OCI-LY7 (cell line): ENCODE measurements at places on chromosomes 6 and 20. TPM values are rescaled to one million over a fixed set of nuclear protein-coding genes. Genes with fewer than 3 reads are reported as not detected.
A peak's percentile ranks its signal among the peaks of the same experiment; 100 is the strongest.

DNA sequence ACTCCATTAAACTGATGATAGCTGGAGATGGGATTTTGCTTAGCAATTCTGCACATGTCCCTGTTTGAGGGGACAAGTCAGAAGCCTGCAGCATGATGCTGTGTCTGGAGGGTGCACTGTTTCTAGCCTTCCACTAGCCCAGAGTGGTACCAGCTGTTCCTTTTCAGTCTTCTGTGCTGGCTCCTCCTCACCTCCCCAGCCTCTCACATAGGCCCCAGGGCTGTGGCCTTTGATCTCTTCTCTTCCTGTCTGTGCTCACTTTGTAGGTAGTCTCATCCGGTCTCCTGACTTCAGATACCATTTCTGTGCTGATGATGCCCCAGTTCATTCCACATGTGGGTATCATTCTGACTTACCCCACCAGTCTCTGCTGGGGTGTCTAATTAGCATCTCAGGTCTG lies 126.3 kb downstream of the HIVEP1 start:
- DNase-seq: no peak

GRCh38 chr20:19008497-19008896 lies 194.9 kb downstream of the SCP2D1 start:
- DNase-seq: no peak

DNA sequence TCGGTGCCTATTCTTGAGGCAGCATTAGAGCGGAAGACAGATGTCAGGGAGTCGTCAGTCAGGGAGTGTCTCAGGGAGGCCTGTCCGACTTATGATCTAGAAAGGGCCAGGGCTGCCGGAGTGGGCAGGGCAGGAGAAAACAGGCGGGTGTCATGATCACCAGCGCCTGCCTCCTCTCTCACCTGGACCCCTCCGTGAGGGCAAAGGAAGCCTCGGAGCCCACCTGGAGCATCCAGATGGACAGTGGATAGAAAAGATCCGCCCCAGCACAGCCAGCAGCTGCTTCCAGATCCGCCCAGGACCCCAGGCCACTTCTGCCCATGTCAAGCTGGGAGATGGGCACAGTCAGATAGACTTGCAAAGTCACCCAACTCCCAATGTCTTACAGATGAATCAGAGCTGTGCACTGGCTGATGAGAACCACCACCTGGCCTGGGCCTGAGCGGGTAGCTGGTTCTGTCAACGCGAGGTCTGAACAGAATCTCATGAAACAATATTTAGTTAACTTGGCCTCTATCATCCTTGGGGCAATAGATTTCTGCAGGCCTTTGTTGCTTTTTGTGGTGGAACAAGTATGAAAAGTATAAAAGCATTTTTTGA lies 22.2 kb downstream of the PSMG4 start:
- DNase-seq: no peak

GRCh38 chr6:168609026-168609685 lies 168.2 kb downstream of the SMOC2 start:
- DNase-seq: no peak

- DNase-seq: no peak
Measured at GRCh38 chr6:9620263-9620662, 794.6 kb downstream of the TFAP2A start.

GRCh38 chr6:9503111-9503761 lies 911.6 kb downstream of the TFAP2A start:
- no peak for DNase-seq

DNA sequence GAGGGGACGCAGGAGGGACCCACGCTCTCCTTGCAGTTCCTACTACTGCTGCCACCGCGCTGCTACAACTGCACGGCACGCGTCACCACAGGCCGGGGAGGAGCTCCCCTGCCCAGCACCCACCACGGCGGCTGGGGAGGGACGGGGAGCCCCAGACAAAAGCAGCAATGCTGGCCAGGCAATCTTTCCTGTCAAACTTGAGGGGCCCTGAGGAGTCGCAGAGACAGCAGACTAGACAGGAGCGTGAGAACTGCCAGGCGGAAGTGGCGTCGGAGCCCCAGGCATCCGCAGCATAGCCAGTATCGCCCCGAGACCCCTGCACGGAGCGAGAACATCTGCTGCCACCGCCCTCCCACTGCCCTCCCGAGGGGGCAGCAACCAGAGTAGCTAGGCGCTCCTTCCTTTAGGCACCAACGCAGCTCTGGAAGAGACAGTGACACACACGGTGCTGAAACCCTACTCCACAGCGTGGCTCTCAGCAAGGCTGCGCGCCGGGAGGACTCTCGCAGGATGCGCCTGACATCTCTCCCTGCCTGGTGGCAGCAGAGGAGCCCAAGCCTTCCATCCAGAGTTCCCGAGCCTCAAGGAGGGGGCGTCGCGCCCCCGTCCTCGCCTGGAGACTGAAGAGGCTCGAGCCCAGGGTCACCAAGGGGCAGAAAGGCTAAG lies 2.2 kb downstream of the TAF4 start:
- DNase-seq: no peak

DNA sequence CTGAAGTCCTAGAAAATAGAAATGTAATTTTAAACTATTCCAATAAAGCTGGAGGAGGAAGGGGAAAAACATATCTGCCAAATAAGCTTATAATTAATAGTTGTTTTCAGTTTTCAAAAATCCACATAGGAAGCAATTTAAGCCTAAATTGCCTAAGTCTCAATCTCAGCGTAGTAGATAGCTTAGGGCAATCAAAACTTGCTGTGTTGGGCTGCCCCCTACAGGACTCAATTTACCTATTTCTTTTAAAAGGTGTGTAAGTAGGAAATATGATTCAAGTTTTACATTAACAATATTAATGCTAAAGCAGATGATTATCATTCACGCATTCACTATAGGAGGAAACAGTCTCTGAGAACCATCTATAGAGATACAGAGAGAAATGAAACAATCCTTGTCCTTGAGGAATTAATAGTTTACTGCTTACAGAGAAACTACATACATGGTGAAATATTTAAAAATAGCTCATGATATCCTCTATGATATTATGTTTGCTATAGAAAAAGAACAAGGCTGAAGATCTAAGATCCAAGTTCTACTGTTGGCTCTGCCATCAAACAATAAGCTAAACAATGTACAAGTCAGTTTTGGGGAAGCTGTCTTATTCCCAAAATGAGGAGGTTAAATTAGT lies 102.1 kb downstream of the ATG5 start:
- DNase-seq: peak; percentile 85

- no peak for DNase-seq
Measured at GRCh38 chr6:96171112-96171511, 155.3 kb downstream of the FUT9 start.

DNA sequence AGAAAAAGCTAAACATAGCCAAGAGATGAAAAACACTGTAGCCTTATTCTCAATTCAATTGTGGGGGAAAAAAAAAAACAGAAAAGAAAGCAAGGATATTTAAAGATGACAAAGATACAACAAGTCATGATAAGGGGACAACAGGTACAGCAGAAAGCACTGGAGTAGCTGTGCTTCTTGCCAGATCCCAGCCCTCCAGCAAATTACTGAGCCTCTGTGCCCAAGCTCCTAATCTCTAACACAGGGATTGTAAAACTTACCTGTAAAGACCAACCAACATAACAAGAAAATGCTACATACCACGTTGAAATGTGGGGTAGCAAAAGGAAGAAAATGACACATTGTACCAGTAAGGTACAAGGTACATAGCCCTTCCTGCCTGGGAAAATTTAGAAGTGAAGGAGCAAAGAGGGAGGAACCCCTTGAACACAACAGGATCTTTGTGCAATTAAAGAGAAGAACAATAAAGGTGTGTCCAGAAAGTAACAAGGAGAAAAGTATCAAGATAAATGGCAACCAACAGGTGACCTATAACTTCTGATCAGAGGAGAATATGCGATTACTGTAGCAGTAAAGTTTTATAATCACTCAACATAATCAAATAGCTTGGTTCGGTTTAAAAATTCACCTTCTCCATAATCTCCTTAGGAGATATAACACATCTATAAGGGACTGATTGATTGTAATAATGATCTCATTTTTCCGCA lies 30.6 kb downstream of the PREP start:
- DNase-seq: no peak

DNA sequence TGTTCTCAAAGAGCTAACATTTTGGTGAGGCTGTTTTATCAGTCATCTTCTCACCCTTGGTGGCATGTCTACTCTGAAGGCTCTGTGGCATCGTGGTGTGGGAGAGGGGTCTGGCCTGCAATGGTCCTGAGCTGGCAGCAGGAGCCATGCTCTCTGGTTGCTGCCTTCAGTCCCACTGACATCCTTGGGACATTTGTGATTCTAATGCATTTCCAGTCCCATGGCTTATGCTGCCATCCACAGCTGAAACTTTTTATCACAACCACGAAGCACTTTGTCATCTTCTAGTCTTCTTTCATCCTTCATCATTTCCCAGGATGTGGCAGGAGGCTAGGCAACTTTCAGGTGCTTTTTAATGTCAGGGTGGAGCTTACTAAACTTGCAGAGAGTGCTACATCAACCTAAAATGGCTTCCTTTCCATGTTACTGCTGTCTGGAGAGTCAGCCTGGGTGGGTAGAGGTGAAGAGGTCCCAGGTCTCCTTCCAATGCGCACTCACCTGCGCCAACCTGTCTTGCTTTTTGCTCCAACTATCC lies 77.1 kb downstream of the GPR63 start:
- DNase-seq: peak; percentile 4

DNA sequence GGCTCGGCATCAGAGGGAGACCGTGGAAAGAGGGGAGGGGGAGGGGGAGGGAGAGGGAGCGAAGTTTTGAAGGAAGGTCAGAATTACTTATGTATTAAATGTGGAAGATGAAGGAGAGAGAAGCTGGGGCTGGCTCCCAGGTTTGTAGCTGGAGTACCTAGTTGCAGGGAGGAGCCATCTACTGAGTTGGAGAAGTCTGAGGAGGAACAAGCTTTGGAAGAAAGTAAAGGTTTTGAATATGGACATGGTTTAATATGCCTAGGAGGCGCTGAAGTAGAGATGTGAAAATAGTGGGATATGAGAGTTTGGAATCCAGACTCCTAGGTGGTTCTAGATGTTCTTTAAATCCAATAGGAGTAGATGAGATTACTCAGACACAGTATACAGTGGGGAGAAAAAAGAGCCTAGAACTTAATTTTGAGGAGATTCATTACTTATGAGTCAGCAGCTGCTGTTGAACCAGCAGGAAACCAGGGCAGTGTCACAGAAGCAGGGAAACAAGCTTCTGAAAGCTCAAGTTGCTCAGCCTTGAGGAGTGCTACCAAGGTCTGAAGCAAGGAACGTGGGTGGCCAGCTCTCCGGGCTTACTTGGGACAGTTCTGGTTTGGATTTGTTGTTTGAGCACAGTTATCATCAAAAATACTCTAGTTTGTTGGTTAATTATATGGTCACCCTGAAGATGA lies 149.3 kb downstream of the UTRN start:
- DNase-seq: no peak

GRCh38 chr6:141988327-141988726 lies 144.4 kb upstream of the GJE1 start:
- DNase-seq: no peak

DNA sequence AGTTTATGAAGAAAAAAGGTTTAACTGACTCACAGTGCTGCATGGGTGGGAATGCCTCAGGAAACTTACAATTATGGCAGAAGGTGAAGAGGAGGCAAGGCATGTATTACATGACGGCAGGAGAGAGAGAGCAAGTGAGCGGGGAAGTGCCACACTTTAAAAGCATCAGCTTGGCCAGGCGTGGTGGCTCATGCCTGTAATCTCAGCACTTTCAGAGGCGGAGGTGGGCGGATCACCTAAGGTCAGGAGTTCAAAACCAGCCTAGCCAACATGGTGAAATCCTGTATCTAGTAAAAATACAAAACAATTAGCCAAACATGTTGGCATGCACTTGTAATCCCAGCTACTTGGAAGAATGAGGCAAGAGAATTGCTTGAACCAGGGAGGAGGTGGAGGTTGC lies 213.3 kb upstream of the THEMIS start:
- no peak for DNase-seq

DNA sequence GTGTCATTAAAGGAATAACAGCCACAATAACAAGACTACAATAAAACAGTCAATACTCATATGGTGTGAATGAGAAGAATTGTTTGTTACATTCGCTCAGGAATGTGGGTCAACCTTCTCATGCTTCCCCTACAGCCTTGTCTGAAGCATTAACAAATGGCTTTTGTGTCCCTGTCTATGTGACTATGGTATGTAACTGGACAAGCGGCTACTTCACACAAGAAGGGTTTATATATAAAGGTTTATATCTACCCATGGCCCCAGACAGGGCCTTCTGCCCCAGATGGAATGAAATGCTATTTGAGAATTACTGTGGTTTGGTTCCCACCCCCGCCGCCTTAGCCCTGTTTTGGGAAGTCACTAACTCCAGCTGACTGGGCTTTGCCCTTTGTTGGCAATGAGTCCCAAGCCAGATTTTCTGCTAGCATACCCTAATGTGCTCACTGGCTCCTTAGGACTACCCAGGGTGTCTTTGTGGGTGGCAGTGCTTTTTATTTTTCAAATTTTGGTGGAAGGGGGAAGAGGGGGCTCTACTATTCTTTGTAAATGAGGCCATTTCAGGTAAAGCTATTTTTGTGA lies 39.4 kb downstream of the TFAP2A start:
- DNase-seq: no peak

GRCh38 chr6:169848946-169849345 lies 97.5 kb downstream of the ERMARD start:
- DNase-seq: no peak

DNA sequence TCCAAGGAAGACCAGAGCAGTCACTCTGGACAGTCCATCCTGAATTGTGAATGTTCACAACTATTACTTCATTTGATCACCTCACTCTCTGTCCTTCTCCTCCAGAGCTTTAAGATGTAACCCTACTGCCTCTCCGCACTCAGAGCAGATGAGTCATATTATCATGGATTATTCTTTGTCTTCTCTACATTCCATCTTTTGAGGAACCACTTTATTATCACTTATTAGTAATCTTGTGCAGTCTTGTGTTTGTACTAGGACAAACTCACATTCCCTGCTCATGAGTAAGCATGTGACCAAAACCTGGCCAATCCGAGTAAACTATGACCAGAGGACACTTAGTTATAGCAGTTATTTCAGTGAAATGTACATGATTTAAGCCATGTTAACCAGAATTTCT lies 401.5 kb upstream of the ADGRB3 start:
- no peak for DNase-seq

DNA sequence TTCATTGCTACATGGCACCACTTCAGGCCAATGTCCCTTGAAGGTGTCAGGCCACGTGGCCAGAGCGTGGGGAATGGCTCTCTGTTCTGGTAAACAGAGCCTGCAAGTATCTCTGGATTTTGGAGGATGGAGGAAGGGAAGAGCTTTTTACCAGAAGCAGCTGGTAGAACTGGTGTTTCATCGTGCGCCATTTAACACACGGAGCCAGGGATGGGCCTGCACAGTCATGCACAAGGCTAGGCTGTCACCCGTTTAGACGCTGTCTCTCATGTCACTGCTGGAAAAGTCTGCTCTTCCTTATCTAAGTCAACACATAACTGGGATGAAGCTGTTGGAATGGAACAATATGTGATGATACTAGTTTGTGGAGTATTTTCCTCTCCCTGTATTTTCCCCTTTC lies 123.9 kb downstream of the IBTK start:
- DNase-seq: no peak

RHAG gene
- not detected in 2 replicates for total RNA-seq

DUSP15 gene
- total RNA-seq: 0.61 TPM in 1 of 2 replicates, not detected in the other

PTGIS gene
- total RNA-seq: not detected in 2 replicates

TP53TG5 gene
- total RNA-seq: not detected in 2 replicates

SLC22A1 gene
- total RNA-seq: 0.35 TPM in 1 of 2 replicates, not detected in the other
